ENCODE measurements at places on chromosomes 7 and 10.

- peak; percentile 96 for DNase-seq
Measured at GRCh38 chr7:131688738-131689661, 132.6 kb upstream of the PODXL start.

- DNase-seq, result no peak
Measured at GRCh38 chr10:132363921-132364593, 32.1 kb downstream of the LRRC27 start.

GRCh38 chr7:105992905-105993304 is 29.8 kb downstream of the CDHR3 start:
- DNase-seq, result no peak

DNA sequence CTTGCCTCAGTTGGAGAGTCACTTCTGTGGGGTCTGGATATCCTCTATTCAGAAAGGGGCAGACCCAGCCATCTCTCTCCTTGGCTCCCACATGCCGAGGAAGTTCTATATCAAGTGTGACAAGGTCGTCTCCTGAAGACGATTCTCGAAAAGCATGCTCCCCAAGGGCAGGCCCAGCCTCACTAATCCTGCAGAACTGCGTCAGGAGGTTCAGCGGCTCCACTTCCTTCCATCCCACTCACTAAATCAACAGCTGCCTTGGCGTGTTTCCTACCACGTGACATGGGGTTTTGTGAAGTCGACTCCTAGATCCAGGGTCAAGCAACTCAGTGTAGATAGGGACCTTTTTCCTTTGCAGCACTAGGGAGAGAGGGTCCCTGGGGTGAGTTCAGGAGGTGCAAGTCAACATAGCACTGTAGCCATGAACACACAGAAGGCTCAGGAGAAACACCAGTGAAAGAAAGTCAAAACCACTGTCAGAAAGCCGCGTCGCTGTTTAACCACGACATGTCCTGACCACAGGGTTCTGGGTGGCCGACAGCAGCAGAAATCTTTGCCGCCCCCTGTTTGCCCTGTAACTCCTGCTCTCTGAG is 156.4 kb downstream of the PRPF18 start:
- no peak for DNase-seq

GRCh38 chr10:17415046-17415658 is 39.2 kb downstream of the ST8SIA6 start:
- no peak for DNase-seq

Measured in D721Med (cell line).